ENCODE measurements at places on chromosomes 3 and 15. TPM values are rescaled to one million over a fixed set of nuclear protein-coding genes. Genes with fewer than 3 reads are reported as not detected.

DNA sequence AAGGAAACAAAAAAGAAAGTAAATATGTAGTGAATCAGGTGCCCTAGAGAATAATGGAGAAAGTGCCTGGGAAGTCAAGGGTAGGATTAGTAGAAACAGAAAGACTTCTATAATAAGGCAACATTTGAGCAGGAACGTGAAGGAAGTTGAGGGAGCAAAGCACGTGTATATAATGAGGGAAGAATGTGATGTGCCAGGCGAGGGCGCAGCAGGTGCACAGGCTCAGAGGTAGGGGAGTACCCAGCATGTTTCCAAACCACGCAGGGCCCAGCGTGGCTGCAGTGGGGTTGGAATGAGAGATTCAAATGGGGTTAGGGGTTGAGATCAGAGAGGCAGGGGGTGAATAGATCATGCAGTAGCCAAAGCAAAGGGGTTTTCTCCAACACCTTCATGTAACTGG is 91.9 kb upstream of the VGLL4 start:
- DNase-seq: peak; percentile 25
- H3K36me3 ChIP-seq: no peaks in the 10 kb centered on the region

- no peak for DNase-seq
- H3K4me3 ChIP-seq: no peak overlapping the region
- H3K27me3 ChIP-seq: no peaks in the 10 kb centered on the region
Measured at GRCh38 chr3:113717818-113718217, 21.4 kb upstream of the USF3 start.

GOLGA8T gene
- not detected for total RNA-seq

LRTM1 gene
- not detected for total RNA-seq

- H3K36me3 ChIP-seq: no peaks in the 10 kb centered on the region
- no peak overlapping the region for H3K4me3 ChIP-seq
- no peak for DNase-seq
Measured at GRCh38 chr3:174363256-174363655, 495.9 kb upstream of the NAALADL2 start.

GRCh38 chr3:12994357-12994606 is 78.9 kb downstream of the IQSEC1 start:
- no peaks in the 10 kb centered on the region for H3K36me3 ChIP-seq
- H3K27ac ChIP-seq: peak overlapping the region; percentile 88
- H3K4me1 ChIP-seq: peaks cover 13% of the 10 kb centered on the region
- peak; percentile 80 for DNase-seq

CCDC33 gene
- total RNA-seq: 0.73 TPM

DNA sequence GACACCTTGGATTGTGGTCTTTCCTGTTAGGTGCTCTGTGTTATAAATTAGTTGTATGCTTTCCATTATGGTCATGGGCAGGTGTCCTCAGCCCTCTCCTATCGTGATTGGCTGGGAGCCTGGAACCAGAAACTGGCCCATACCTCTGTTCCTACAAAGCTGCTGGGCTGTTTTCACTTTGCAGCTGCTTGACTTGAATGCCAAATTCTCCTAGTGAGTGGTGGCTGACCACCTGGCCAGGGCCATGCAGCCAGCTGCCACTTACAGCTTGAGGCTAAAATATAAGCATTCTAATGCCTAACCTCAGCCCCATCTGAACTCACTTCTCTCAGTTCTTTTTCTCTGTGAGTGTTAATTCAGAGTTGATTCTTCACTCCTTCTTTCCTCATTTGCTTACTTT is 239.3 kb upstream of the GBE1 start:
- H3K4me1 ChIP-seq: peaks cover 17% of the 10 kb centered on the region
- DNase-seq: peak; percentile 22
- no peak overlapping the region for H3K27ac ChIP-seq
- no peaks in the 10 kb centered on the region for H3K36me3 ChIP-seq
- H3K27me3 ChIP-seq: no peaks in the 10 kb centered on the region
- no peak overlapping the region for H3K4me3 ChIP-seq

HDDC3 gene
- total RNA-seq: not detected

- no peaks in the 10 kb centered on the region for H3K27me3 ChIP-seq
- H3K4me3 ChIP-seq: no peak overlapping the region
- DNase-seq: peak; percentile 80
- H3K36me3 ChIP-seq: no peaks in the 10 kb centered on the region
Measured at GRCh38 chr15:57235873-57236272, 140.4 kb upstream of the CGNL1 start.

GRCh38 chr3:195903950-195904290 is 4.4 kb downstream of the TNK2 start:
- no peak overlapping the region for H3K4me3 ChIP-seq
- H3K4me1 ChIP-seq: peaks cover 85% of the 10 kb centered on the region
- no peak for DNase-seq
- no peaks in the 10 kb centered on the region for H3K27me3 ChIP-seq

- H3K27ac ChIP-seq: no peak overlapping the region
- H3K36me3 ChIP-seq: no peaks in the 10 kb centered on the region
- H3K27me3 ChIP-seq: no peaks in the 10 kb centered on the region
- no peak overlapping the region for H3K4me3 ChIP-seq
- H3K4me1 ChIP-seq: no peaks in the 10 kb centered on the region
- DNase-seq: peak; percentile 20
Measured at GRCh38 chr3:77541203-77541922, 501.5 kb downstream of the ROBO2 start.

TFG gene
- 39.7 TPM for total RNA-seq

- peak; percentile 83 for DNase-seq
- H3K27me3 ChIP-seq: no peaks in the 10 kb centered on the region
- H3K36me3 ChIP-seq: no peaks in the 10 kb centered on the region
- peaks cover 96% of the 10 kb centered on the region for H3K4me1 ChIP-seq
- no peak overlapping the region for H3K27ac ChIP-seq
Measured at GRCh38 chr3:58062472-58062871, 54.2 kb downstream of the FLNB start.

DNA sequence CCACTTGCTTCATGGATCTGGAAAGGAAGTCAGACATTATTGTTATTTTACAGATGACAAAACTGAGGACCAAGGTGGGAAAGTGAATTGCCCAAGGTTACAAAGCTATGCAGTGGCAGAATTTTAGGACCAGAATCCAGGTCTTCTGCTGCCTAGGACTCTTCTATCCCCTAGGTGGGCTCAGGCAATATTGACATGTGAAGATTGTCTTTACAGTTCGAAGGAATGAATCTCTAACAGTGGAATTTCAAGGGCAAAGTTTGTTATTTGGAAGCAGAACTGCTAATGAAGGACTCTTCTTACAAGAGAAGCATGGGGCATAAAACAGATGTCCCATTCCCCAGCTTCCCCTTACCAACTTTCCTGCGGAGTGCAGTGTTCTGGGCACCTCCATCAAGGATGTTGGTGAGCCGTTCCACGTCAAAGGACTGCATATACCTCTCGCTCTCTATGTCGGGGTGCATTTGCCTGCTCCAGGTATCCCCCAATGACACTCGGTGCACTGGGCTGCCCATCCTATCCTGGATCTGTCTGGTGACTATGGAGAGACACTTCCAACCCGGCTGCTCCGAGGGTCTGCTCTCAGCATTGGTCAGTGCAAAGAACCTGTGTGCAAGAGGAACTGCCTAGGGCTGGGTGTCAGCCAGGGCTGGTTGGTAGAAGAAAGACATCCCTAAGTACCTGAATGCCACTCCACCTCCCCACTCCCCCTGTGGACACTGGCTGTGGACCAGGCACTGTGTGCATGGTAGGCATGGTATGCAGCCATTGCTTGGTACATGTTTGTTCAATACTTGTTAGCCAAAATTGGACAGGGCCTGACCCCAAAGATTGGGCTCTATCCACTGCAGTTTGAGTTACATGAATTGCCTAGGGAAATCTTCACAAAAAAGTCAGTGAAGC is 2.1 kb downstream of the ACOX2 start:
- H3K27ac ChIP-seq: no peak overlapping the region
- no peaks in the 10 kb centered on the region for H3K27me3 ChIP-seq
- DNase-seq: no peak
- H3K4me1 ChIP-seq: peaks cover 43% of the 10 kb centered on the region
- H3K4me3 ChIP-seq: no peak overlapping the region

- no peak overlapping the region for H3K27ac ChIP-seq
- H3K27me3 ChIP-seq: peaks cover 100% of the 10 kb centered on the region
- H3K4me1 ChIP-seq: peaks cover 42% of the 10 kb centered on the region
- DNase-seq: no peak
- H3K4me3 ChIP-seq: peak overlapping the region; percentile 52
Measured at GRCh38 chr3:128485282-128486204, 7.5 kb downstream of the GATA2 start.

DNA sequence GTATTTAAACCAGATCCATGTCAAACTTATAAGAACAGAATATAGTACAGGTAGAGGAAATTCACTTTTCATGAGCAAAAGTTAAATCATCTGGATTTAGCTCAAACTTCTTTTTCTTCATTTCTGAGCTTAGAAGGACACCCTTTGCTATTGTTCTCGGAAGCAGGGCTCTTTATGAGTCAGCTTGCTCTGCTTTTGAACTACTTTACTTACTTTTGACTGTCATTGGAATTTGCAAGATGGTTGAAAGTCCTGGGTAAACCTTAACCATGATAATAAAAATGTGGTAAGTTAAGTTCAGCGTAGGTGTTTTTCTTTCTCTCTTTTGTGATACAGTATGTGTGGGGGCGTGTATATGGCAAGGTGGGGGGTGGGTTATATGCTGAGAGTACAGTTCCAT is 312.7 kb upstream of the DPH6 start:
- H3K4me1 ChIP-seq: no peaks in the 10 kb centered on the region
- H3K36me3 ChIP-seq: no peaks in the 10 kb centered on the region
- no peak overlapping the region for H3K4me3 ChIP-seq
- no peak for DNase-seq
- H3K27me3 ChIP-seq: no peaks in the 10 kb centered on the region

GOLGA8S gene
- not detected for total RNA-seq

- peaks cover 94% of the 10 kb centered on the region for H3K36me3 ChIP-seq
- no peak overlapping the region for H3K27ac ChIP-seq
- H3K4me1 ChIP-seq: peaks cover 47% of the 10 kb centered on the region
- H3K4me3 ChIP-seq: no peak overlapping the region
Measured at GRCh38 chr3:37032961-37033360, 39.6 kb downstream of the MLH1 start.

ADAMTS9 gene
- total RNA-seq: 107 TPM

GRCh38 chr15:51874751-51875644 is 45.5 kb downstream of the TMOD3 start:
- H3K27ac ChIP-seq: peak overlapping the region; percentile 60
- H3K36me3 ChIP-seq: peaks cover 30% of the 10 kb centered on the region

DZIP1L gene
- 8.8 TPM for total RNA-seq

GRCh38 chr3:76405196-76405595 is 619.8 kb upstream of the ZNF717 start:
- no peak for DNase-seq
- H3K36me3 ChIP-seq: no peaks in the 10 kb centered on the region
- H3K27ac ChIP-seq: no peak overlapping the region
- no peak overlapping the region for H3K4me3 ChIP-seq
- H3K4me1 ChIP-seq: no peaks in the 10 kb centered on the region
- no peaks in the 10 kb centered on the region for H3K27me3 ChIP-seq

TBC1D23 gene
- total RNA-seq: 61.4 TPM

DNA sequence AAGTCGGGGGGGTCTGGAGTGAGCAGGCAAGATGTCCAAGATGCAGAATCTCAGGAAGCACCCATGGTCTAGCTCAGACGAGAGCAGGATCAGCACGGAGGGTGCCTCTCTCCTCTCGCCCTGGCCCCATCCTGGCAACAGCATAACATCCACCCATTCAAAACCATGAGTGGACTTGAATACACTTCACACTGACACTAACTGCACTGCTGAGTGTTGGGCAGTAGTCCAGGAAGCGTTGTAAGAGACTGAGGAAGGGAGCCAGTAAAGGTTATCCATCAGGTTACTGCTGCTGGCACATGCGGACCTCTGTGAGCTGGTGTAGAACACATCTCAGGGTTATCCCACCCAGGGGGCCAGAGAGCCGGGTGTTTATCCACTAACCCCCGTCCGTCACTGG is 131.0 kb upstream of the TOPAZ1 start:
- H3K4me3 ChIP-seq: no peak overlapping the region
- no peak overlapping the region for H3K27ac ChIP-seq
- H3K4me1 ChIP-seq: no peaks in the 10 kb centered on the region
- no peaks in the 10 kb centered on the region for H3K36me3 ChIP-seq
- DNase-seq: no peak
- H3K27me3 ChIP-seq: no peaks in the 10 kb centered on the region

ATP13A5 gene
- total RNA-seq: not detected

Measured in stomach (tissue), 19 donors.